Amniotic epithelial cell (primary cell): ENCODE measurements at places on chromosomes 5 and 9.

DNA sequence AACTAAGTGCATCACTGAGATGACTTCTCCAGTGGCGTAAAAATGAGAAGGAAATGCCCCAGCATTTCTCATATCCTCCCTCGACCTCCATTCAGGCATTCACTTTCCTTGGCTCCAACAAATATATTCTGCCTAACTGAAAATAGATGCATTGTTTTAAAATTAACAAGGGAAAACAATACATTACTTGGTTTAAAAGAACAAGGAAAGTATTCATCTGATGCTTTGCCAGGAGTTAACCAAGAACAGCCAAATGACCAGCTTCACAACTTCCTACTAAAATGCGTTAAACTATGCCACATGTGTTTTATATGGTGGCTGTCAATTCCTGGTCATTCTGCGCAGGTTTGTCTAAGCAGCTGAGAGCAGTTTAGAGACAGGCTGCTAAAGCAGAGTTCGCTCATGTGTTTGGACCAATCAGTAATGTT, 121.4 kb downstream of the GNAQ start:
- no peak for DNase-seq

GRCh38 chr9:124256517-124257069, 1.2 kb upstream of the NEK6 start:
- DNase-seq, result peak; percentile 84

GRCh38 chr9:136019041-136019680, 58.0 kb upstream of the UBAC1 start:
- no peak for DNase-seq

GRCh38 chr9:89491694-89492093, 6.2 kb downstream of the SEMA4D start:
- no peak for DNase-seq

DNA sequence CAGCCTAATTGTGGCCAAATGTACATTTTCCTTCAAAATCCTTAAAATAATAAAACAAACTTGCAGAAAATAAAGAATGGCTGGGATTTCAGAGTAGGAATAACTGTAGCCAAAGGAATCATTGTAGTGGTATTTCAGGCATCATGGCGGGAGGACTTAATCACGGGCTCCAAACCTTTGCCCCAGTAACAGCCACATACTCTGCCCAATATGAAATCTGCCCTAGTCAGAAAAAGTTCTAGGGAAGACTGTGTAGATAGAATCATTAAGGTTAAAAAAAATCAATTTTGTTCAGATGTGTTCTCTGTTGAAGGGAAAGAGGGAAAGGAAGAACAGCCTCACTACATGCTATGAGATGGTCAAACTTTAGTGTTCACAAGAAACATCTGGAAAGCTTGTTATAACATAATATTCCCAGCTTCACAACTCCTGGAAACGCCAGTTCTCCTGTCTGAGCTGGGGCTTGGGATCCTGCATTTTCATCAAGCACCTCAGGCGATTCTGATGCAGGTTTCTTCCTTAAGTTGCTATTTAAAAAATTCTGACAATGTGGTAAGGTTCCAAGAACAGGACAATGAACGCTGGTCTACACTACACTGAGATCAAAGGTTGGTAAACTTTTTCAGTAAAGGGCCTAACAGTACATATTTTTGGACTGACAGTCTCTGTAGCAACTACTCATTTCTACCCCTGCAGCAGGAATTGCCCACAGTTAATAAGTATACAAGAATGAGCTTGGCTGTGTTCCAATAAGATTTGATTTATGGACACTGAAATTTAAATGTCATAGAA, 87.9 kb downstream of the CEMIP2 start:
- DNase-seq, result peak; percentile 84

DNA sequence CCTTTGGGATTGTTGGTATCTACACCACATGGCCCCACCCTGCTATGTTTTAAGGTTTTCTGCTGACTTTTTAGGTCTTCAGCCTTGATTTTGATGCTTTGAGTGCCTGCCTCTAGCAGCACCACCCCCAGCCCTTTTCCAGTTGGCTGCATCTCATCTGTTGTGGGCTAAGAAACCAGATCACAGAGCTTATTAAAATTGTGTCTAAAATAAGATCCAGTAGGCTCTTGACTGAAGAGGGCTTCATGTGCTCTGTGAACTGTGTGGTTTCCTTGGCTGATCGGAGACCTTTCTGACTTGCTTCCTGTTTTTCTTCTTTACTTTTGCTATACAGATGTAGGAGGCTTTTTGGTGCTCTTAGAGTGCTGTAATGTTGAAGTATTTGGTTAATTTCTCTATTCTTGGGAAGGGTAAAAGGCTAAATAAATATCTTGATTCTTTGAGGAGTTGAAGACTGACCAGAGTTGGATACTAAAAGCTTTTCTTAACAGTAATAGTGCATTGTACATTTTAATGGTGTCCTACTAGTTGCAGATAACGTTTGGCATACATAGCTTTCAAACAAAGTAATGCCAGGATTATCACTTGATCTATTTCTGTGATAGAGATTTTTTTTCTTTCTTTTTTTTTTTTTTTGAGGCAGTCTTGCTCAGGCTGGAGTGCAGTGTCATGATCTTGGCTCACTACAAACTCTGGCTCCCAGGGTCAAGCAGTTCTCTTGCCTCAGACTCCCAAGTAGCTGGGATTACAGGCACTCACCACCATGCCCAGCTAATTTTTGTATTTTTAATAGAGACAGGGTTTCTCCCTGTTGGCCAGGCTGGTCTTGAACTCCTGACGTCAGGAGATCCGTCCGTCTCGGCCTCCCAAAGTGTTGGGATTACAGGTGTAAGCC, 4.5 kb downstream of the UBE2D2 start:
- peak; percentile 63 for DNase-seq

- no peak for DNase-seq
Observed at GRCh38 chr9:112378328-112379176, 1.4 kb upstream of the HSDL2 start.

DNA sequence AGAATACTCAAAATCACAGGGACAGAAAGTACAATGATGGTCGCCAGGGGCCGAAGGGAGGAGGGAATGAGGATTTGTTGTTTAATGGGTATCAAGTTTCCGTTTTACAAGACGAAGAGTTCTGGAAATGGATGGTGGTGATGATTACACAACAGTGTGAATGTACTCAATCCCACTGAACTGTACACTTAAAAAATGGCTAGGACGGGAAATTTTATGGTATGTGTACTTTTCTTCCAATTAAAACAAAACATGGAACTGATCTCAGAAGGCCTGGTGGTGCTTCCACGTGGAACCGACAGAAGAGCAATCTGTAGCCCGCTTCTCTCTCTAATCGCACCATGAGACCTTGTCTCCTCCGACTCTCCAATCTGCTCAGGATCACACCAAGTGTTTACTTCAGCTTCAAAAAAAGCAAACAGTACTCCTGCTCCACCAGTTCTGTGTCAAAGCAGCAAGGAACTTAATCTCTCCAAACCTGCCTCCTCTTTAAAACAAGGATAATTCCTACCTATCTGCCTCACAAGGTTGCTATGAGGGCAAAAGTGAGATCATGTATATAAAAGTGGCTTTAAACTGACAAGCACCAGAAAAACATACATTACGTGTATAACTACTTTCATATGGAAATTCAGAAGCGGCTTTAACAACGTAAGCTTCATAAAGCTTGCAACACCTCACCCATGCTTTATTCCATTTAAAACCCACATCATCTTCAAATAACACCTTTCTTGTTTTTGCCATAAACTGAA, 2.1 kb downstream of the ECPAS start:
- peak; percentile 73 for DNase-seq

DNA sequence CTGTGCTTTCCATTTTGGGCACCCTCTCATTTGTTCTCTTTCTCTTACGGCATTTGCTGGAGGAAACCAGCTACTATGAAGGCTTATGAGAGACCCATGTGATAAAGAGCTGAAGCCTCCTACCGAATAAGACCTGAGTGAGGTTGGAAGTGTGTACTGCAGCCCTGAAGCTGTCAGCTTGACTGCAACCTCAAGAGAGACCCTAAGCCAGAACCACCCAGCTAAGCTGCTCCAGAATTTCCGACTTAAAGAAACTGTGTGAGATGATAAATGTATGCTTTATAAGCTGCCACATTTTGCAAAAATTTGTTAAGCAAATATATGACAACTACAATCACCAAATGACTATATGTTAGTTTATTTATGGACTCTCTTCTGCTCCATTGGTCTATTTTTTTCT, 151.7 kb upstream of the PTPRD start:
- no peak for DNase-seq

- DNase-seq, result peak; percentile 76
Observed at GRCh38 chr5:96565582-96566265, 96.5 kb upstream of the CAST start.

GRCh38 chr9:84953797-84954705, 284.5 kb downstream of the NTRK2 start:
- peak; percentile 1 for DNase-seq

GRCh38 chr9:33142535-33142934, 24.6 kb downstream of the B4GALT1 start:
- no peak for DNase-seq

GRCh38 chr5:9419794-9420193, 126.1 kb downstream of the SEMA5A start:
- no peak for DNase-seq

GRCh38 chr5:172575416-172575815, 65.6 kb upstream of the NEURL1B start:
- DNase-seq, result no peak

DNA sequence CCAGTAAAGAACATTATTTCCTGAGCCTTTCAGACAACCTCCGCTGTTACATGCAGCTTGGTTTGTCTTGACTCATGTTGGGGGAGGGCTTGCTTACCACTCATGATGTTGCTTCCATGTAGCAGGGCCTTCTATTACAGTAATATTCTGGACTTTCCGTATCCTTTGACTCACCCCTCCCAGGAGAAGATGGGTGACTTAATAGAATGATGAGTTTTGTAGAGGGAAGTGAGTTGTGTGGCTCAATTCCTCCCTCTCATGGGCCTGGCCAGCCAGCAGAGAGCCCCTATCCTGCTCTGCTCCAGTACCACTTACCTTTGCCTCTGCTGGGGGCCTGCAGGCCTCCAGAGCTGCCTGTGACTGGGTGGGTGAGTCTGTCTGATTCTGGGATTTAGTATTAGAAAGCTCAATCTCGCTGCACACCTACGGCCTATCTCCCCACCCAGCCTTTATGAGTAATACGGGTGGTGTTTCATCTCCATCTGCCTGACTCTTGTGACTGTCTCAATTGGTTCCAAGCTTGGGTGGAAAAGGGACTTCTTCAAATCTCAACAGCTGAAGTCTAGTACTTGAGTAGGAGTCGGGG, 52.6 kb upstream of the KLF9 start:
- DNase-seq, result peak; percentile 97

DNA sequence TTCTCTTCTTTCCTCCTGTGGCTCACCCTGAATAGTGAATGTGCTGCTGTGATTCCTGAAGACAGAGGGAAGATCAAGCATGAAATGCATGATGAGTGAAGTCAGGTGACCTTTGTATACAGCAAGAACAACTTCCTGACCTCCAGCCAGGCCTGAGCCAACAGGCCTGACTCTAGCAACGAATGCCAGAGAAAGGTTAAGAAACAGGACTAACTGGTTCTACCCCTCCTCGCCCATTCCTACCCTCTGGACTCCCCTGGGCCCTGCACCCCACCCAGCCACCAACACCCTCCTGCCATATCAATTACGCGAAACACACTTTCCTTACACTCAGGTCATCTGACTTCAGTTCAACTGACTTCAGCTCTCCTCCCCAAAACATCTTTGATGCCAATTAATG, 4.9 kb downstream of the SUSD1 start:
- DNase-seq, result peak; percentile 21

DNA sequence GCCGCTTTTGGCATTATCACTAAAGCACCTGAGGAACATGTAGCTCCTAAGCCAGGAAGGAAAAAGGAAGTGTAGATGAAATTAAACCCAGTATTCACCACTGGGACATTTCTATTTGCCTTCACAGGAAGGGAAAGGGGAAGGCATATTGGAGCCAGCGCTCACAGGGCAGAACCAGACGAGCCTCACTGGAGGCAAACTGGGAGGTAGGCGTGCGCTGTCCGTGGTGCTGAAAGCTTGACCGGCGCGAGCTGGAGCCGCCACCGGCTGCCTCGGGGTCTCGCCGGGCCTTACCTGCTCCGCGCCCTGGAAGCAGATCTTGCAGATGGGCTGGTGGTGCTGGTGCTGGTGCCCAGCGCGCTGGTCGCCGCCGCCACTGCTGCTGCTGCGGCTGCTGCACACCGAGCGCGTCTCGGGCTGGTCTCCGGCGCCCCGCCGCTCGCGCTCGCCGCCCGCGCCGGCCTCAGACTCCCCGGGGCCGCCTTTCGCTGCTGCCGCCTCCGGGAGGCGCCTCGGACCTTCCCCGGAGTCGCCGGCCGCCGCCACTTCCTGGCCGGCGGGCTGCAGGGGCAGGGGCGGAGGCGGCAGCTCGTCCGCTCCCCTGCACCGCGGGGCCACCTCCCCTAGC, 732 bp downstream of the MARCHF11 start:
- DNase-seq, result peak; percentile 52

- DNase-seq, result no peak
Observed at GRCh38 chr9:130500340-130501180, 55.8 kb downstream of the ASS1 start.

DNA sequence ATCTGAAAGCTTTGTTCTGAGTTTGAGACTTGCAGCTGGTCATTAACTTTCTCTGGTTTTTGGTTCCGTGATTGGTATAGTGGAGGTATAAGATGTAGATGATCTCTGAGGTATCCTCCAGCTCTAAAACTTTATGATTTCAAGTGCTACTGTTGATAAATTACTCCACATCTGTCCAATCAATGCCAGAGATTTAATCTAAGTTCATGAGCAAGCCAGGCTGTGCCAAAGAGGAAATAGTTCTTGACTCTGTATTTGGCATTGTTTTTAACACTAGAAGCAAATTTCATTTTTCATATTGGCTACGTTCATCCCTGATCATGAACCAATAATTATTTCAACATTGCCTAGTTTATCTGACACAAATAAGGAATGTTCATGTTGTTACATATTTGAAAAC, 28.5 kb upstream of the CHD1 start:
- no peak for DNase-seq

- no peak for DNase-seq
Observed at GRCh38 chr9:102841376-102841775, 153.8 kb upstream of the CYLC2 start.

- no peak for DNase-seq
Observed at GRCh38 chr5:4661326-4661725, 478.8 kb upstream of the ADAMTS16 start.

DNA sequence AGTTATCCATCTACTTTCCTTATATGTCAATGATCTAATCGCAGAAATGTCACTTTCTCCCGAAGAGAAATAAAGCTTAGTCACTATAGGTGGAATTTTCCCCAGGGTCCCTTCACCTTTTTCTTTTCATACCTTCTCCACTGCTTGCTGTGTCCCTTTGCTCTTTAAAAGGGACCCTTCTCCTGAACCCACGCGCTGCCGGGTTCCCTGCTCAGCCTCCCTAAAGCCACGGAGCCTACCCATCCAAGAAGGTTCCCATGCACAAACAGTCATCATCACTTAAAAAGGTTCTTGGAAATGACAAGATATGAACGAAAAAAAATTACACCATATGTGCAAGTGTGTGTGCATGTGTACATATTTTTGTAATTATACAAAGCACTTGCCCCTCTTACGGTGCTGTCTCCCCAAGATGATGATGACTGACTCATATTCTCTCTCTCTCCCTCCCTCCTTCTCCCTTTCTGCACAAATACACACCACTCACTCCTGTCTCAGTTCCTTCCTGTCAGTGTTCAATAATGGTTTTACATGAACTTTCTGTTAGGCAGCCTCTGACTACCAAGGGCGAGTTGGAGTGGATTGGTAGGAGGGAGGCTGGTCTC, 1.5 kb upstream of the PTPRD start:
- no peak for DNase-seq
